ENCODE measurements at places on chromosomes 5 and 9.

GRCh38 chr9:92807757-92808725, 43.4 kb upstream of the BICD2 start:
- no peak for DNase-seq

- no peak for DNase-seq
Observed at GRCh38 chr9:90607701-90608516, 34.7 kb downstream of the DIRAS2 start.

- DNase-seq: no peak
Observed at GRCh38 chr9:107862323-107862722, 372.8 kb upstream of the KLF4 start.

GRCh38 chr5:142726188-142726731, 40.4 kb upstream of the FGF1 start:
- peak; percentile 85 for DNase-seq

DNA sequence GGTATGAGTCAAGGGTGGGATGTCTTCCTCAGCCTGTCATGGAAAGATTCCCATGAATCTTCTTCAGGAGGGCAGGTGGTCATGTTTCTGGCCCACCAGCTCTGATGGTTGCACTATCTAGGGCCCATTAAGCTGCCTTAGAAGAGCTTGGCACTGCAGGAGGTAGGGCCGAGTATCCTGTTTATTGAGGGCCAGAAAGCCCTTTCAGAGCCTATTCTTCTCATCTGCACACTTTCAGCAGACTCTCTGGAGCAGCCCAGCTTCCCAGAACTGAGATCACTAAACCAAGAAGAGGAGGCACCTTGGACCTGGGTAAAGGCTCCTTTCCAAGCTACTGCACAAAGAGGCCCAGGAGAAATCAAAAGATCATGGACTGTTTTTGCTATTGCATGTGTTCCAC, 146.5 kb downstream of the MTX3 start:
- DNase-seq: no peak
